Omental fat pad (tissue), 4 donors: ENCODE measurements at places on chromosomes 2 and 18. TPM values are rescaled to one million over a fixed set of nuclear protein-coding genes. Genes with fewer than 3 reads are reported as not detected.

Gene SNORC
- 0.25 TPM for total RNA-seq

Gene ANKRD53
- 16.8 TPM for total RNA-seq

Gene AMER3
- total RNA-seq: not detected

Gene NYAP2
- not detected for total RNA-seq

Gene DYNAP
- total RNA-seq: not detected

Gene TMEM200C
- not detected for total RNA-seq

Gene KIF5C
- total RNA-seq: 0.88 TPM

Gene OTOS
- not detected for total RNA-seq

Gene KCNJ13
- total RNA-seq: not detected

Gene NEB
- 1.2 TPM for total RNA-seq

Gene KCNG2
- total RNA-seq: 2.4 TPM

Gene SP5
- total RNA-seq: 0.65 TPM
